HFF-Myc (cell line): ENCODE measurements at places on chromosomes 1 and 21.

DNA sequence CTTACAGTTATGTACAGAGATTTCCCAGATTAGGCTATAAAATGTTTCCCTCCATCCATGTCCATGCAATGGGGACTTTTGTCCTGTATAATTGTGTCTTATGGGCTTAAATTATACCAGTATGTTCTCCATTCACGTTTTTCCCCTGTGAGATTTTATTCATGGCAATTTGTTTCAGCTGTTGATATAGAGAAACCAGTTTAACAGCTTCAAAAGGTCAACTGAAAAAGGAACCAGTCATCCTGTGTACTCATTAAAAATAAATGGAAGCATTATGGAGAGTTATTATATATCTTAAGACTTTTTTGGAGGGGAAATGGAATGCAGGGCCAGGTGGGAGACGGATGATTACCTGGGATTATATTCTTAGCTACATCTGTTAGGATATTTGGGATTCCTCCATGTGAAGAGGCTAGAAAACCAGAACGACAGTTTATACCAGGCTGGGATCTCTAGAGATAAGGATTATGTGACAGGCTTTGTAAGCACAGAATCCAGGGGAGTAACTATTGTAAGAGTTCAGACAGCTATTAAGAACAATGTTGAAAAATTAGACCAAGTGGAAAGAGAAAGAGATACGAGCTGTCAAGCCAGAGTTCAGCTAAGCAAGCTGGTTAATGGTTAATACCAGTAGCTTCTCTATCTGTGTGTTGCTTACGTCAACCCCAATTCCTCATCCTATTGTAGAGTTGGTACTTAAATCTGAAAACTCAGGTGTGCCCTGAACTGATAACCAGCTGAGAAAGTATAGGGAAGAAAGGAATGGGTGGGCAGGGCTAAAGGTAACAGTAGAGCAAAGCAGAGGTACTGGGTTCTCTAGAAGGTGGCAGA lies 12.4 kb upstream of the ZNF697 start:
- no peak for DNase-seq

DNA sequence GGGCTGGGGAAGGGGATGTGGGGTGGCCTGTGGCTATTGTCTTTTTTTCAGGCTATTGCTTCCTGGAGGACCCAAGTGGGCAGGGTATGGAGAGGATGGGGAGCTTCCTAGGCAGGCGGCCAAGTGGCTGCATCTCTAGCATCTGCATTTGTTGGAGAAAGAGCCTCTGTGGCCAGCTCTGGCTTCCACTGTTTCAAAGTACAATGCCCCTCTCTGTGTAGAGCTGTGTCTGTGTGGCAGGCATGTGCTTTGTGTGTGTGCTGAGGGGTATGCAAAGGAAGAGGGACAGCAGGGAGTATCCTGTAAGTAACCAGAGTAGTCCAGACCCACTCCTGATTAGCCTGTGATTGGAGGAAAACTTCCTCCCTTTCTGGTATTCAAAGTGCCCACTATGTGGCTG lies 40.6 kb downstream of the KCNA2 start:
- no peak for DNase-seq

DNA sequence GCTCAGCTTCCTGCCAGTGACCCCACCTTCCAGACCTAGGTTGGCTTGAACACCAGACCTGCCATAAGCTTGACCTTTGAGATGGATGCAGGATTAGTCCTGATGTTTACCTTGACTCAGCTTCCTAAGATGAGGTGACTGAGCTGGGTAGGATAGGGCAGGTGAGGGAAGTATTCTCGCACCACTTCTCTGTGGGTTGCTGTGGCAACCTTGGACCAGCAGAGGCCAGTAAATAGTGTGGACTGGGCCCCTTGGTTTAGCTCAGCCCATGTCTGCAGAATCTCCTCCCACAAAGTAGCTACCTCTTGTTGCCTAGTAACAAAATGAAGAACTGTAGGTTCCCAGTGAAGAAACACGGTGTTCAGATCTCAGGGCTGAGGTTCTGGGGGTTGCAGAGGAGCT lies 8.4 kb downstream of the RPS6KA1 start:
- DNase-seq: no peak

- DNase-seq: no peak
Observed at GRCh38 chr1:228490120-228491078, 3.2 kb downstream of the RNF187 start.

DNA sequence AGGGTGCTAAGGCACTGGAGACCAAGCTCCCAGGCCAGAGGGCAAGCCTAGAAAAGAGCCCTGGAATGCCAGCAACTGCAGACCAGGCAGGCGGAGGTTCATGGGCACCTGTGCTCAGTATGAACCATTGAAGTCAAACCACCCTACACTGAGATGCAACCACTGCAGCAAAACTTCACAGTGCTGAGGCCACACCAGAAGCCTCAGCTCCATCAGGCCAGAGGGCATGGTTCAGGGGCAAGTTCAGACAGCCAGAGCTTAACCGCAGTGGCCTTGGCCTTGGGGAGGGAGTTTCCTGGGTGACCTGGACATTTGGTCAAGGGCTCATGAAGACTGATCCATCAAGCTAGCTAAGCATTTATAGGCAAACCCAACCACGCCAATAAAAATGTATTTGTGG lies 7.1 kb downstream of the RCC2 start:
- DNase-seq: no peak

- DNase-seq: no peak
Observed at GRCh38 chr1:234320549-234320948, 52.7 kb upstream of the COA6 start.

GRCh38 chr21:38843806-38844503 lies 38.2 kb downstream of the ETS2 start:
- DNase-seq: no peak

- DNase-seq: no peak
Observed at GRCh38 chr1:157487504-157487903, 64.8 kb downstream of the FCRL5 start.

GRCh38 chr1:180522213-180522515 lies 19.8 kb upstream of the ACBD6 start:
- no peak for DNase-seq

- DNase-seq: no peak
Observed at GRCh38 chr1:170560681-170561285, 28.8 kb downstream of the GORAB start.

- no peak for DNase-seq
Observed at GRCh38 chr1:6637770-6638169, 13.1 kb downstream of the THAP3 start.

GRCh38 chr1:193120604-193121166 lies 1.1 kb upstream of the CDC73 start:
- DNase-seq: no peak

GRCh38 chr1:181676269-181676668 lies 193.0 kb downstream of the CACNA1E start:
- DNase-seq: no peak

- no peak for DNase-seq
Observed at GRCh38 chr1:74343216-74343615, 108.0 kb downstream of the TNNI3K start.

GRCh38 chr1:198424441-198424840 lies 116.0 kb downstream of the ATP6V1G3 start:
- DNase-seq: no peak

DNA sequence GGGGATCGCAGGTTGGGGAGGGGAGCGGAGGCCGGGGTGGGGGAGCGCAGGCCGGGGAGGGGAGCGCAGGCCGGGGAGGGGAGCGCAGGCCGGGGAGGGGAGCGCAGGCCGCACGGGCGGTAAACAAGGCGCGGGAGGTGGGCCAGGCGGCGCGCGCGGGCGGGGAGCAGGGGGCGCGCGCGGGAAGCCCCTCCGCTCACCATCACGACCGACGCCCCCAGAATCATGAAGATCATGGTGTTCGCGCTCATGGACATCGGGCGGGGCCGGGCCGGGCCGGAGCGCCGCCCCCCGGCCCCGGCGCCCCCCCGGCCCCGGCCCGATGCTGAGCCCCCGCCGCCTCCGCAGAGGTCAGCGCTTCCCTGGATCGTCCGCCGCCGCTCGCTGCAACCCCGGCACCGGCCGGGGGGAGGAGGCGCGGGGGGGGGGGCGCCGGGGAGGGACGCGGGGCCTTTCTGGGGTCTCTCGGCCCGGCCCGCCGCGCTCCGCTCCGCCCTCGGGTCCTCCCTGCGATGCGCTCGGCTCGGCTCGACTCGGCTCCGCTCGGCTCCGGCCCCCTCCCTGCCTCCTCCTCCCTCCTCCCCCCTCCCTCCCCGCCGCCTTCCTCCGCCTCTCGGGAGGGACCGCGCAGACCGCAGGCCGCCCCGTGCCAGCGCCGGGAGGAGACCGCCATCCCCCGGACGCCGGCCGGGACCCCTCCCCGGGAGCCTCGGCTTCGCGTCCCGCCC lies at the start of gene TMEM240:
TSS of gene TMEM240 (minus strand) at position 535 of the 728 bp plus-strand sequence. CDS start at position 257, 278 bp downstream.
- DNase-seq: no peak

DNA sequence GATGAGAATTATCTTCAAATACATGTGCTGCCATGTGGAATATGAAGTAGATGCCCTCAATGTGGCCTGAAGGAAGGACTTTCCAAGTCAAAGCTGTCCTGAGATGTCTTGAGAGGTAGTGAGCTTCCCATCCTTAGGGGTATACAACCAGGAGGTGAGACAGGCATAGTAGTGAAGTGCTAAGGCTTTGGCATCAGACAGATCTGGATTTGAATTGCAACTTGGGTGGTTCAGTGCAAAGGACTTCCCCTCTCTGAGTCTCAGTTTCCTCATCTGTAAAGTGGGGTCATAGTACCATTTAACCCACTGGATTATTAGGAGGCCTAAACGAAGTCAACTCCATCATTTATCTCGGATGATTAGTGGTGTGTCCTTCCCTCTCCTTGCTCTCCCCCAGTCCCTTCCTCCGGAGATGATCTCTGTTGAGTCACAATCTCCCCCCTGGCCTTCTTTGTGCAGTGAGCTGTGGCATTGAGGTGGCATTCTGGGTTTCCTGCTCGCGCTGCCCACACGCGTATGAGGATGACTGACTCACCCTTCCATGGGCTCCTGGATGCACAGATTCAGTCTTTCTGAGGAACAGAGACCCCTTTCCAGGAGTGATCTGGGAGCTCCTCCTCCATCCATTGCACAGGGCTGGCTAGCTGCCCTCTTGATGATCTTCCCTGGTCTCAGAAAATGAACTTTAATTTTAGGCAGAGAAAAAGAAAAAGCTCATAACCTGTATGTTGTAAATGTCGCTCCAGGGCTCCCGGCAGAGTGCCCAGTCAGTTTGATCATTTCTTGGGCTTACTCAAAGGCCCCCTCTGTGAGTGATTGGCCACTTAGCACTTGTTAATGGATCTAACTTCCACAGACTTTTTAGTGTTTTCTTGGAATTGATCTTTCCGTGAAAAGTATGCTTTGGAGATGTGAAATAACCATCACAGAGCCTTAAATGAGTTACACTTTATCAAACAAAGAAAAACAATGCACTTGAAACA lies 354.6 kb downstream of the PTPRU start:
- DNase-seq: no peak

DNA sequence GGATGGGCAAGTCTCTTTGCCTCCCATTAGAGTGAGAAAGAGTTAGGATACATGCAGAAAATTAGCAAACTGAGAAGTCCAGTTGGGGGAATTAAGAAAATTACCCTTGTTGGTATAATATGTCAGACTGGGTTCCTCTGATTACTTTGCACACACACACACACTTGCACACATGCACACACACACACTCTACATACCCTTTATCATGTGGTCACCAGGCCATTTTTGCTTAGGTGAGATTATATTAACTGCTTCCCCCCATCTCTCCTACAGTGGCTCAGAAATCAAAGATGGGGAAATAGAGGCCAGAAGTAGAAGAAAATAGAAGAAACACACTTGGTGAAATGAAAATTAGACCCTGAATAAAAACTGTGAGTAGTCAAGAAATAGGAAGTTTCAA lies 917 bp upstream of the LIX1L start:
- no peak for DNase-seq

DNA sequence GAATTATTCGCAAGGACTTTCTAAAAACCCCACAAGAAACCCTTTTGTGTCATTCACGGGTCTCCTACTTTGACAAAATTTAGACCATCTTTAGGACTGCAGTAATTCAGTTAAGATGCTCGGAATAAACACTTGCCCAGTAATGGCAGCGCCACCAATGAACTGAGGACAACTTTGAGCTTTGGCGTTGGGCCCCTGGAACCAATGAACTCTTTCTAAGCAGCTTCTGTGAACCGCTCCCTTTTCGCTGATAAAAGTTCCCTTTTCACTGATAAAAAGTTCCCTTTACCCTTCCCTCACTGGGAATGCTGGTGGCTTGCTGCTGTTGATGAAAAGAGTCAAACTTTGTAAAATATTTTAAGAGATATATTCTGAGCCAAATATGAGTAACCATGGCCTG lies 1.5 kb upstream of the MRPL55 start:
- no peak for DNase-seq

GRCh38 chr1:242083742-242084141 lies 84.8 kb upstream of the MAP1LC3C start:
- no peak for DNase-seq
